ENCODE measurements at places on chromosomes 5 and 9.

GRCh38 chr9:2809692-2810419, 34.0 kb downstream of the PUM3 start:
- peak; percentile 71 for DNase-seq

DNA sequence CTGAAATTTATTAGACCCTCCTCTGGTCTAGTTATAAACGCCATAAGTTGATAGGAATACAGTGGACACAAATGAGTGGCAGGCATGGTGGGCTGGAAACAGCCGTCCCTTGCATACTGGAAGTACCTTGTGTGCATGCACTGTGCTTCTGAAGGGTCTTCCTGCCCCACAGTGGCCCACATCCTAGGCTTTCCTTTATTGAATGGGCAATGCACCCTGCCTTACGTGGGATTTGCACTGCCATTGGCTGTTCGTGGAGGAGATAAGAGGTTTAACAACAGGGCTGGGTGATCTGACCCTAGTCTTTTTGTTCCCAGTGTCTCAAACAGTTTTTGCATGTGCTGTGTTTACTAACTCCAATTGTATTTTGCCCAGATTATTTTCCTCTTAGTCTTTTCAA, 480.8 kb downstream of the GADD45G start:
- no peak for DNase-seq

DNA sequence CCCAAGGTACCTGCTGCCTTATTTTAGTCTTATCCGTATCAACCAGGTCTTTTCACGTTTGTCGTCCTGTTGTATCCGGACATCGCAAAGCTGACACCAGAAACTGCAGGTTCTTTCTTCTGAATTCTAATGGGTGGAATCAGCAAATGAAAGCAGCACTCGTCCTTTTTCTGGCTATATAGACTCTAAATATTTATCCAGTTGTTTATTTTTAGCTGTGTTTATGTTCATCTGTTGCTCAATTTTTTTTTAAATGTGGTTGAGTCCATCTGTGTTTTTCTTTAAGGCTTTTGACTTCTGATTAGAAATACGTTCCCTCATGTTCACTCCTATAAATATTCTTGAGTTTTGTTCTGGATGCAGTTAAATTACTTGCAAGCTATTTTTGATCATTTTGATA, 831.7 kb downstream of the MTRR start:
- no peak for DNase-seq

DNA sequence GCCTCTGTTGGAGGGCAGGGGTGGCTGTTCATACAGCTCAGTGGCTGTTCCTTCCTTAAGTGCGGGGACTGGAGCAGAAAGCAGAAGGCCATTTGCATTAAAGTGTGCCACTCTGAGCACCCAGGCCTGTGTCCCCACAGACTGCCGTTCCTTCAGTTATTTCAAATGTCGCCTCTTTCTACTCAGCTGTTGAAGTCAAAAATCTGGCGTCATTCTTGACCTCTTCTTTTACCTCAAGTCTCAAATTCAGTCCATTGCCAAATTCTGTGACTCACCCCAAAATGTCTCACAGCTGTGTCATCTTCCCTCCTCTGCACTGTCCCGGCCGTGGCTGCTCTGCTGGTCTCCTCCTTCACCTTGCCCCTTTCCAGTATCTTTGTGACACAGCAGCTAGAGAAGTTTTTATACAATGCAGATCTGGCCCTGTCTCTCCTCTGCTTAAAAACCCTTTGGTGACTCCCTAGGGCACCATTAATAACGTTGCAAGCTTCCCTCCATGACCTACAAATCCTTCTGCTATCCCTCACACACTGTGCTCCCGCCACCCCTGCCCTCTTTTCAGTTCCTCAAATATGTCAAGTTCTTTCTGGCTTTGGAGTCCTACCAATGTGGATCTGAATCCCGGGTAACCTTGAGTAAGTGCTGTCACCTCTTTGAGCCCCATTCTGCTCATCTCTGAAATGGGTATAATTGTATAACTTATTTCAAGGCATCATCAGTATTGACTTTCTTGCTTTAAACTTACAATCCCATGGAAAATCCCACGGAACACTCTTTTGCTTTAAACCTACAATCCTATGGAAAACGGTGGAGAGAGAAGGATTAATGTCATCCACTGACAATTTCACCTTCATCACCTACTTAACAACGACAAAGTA, 98.3 kb upstream of the BOD1 start:
- DNase-seq, result peak; percentile 96

- DNase-seq, result no peak
Observed at GRCh38 chr9:121784731-121785411, 133.4 kb downstream of the DAB2IP start.

- no peak for DNase-seq
Observed at GRCh38 chr5:7246287-7246686, 149.7 kb upstream of the ADCY2 start.

DNA sequence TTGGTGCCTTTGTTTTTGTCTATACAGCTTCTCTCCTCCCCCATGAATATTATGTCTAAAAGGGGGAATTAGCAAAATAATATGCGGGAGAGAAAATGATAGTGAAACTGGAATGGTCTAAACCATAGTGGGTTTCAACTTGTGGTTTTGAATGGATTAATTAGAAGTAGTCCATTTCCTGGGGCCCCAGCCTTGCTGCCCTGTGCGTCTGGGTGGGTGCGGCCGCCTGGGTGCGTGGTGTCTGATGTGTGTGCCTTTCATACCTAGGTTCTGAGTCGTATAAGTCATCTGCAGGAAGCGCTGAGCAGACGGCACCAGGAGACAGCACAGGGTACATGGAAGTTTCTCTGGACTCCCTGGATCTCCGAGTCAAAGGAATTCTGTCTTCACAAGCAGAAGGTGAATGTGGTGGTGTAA, 120.0 kb upstream of the CACNA1B start:
- peak; percentile 45 for DNase-seq

DNA sequence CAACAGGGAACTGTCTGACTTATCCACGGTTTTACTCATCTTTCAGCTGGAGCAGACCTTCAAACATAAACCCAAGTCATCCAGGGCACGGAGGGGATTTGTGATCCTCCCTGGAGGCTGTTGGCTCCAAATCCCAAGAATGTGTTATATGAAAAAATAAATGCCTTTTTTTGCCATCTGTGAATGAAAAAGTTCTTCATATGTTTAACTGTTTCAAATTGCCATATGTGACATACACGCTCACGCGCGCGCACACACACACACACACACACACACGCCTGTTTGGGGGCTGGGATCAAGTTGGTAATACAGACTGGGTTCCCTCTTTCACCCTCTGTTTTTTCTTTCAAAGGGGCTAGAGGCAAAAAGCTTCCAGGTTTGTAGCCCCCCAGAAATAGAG, 164.4 kb upstream of the EFNA5 start:
- DNase-seq, result no peak

GRCh38 chr9:92406477-92406876, 2.1 kb upstream of the OGN start:
- no peak for DNase-seq

- DNase-seq, result no peak
Observed at GRCh38 chr5:39877479-39877878, 452.7 kb upstream of the DAB2 start.

Data from AG08395 (cell line).